ENCODE measurements at places on chromosomes 3 and 15.
A peak's percentile ranks its signal among the peaks of the same experiment; 100 is the strongest.

GRCh38 chr3:106611841-106612240, 743.0 kb upstream of the CBLB start:
- DNase-seq: no peak

DNA sequence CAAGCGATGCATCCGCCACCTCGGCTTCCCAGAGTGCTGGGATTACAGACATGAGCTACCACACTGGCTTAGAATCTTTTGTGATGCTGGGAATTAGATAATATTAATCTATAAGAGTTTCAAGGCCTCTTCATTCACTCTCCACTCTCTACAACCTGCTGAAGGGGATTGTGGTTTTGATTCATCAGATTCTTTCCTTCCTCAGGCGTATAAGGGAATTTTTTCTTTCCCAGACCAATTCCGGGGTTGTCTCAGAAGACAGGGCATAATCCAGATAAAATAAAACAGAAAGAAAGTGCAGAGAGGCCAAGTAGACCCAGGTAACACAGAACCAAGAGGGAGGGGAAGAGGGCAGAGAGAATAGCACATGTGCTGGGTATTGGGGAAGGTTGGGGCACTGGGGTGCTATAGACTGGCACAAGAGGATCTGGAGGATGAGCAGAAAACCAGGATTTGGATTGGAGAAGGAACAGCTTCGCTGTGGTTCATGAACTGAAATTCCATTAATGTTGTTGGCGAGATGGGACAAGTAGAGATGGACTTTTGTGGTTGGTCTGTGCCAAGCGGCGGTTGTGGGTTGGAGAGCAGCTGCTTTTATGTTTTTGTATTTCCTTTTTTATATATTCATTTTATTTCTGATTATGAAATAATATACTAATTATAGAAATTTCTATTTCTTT, 12.8 kb downstream of the ARL6IP5 start:
- no peak for DNase-seq

DNA sequence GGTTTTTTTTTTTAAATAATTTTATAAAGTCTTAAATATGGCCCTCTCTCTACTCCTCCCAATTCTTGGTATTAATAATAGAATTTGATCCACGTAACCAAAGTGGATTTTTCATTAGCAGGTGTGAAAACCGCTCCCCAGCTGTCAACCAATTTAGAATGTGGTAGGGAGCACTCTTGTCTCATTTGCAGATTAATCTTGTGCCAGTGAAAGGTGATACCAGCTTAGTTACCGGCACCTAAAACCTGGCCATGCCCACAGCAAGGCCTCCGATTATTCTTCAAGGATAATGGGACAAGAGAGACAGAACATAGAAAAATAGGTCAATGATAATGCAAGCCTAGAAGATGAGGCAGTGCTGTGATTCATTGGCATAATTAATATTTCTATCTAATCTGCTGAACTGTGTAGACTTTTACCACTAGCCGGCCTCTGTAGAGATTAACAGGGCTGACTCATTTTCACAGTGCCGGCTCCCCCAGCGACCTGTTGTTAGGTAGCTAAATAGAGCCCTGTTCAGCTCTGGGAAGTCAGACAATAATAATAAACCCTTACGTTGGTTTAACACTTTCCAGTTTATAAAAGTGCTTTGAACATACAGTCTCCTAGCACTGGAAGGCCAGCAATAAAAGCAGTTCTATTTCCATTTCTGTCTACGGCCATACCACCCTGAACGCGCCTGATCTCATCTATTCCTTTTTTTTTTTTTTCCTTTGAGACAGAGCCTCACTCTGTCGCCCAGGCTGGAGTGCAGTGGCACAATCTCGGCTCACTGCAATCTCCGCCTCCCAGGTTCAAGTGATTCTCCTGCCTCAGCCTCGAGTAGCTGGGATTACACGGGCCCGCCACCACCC, 102.9 kb downstream of the SHQ1 start:
- DNase-seq: no peak

GRCh38 chr3:73484656-73485248, 140.0 kb downstream of the PDZRN3 start:
- DNase-seq: no peak

DNA sequence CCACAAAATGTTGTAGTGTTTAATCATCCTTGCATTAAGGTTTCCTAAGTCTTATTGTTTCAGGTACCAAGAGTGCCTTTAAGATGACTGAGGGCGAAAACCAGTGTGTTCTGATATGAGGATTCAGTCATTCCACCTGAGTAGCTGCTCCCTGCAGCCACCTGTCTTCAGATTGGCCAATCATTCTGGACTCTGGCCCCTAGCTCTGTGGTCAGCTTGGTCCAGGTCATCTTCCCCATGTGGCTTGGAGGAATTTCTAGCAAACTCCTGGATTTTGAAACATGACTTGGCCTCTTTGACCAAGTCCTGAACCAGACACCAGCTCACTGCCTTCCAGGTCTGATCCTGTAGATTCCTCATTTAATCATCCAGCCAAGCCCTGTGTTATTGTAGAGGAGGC, 7.8 kb upstream of the SLC7A14 start:
- DNase-seq: no peak

- no peak for DNase-seq
Observed at GRCh38 chr15:68894208-68894607, 36.1 kb upstream of the SPESP1 start.

- no peak for DNase-seq
Observed at GRCh38 chr3:2465842-2466241, 367.2 kb downstream of the CNTN4 start.

DNA sequence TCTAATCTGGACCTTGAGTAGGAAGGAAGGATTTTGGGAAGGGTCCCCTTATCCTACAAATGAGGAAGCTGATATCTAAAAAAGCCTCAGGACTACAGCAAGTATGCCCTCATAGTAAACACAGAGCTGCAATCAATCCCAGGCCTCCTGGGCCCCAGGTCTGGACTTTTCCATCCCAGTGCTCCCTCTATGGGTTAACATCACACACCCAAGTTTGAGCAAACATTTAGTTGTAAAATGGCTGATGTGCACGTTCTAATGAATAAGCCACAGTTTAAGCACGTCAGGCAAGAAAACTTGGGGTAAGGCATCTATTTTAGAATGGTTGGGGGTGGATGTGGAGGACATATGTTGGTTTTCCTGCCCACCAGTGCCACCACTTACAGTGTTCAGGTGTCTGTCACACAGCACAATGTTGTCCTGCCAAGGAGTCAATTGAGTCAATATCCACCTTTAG, 44.3 kb upstream of the UBE2E1 start:
- peak; percentile 60 for DNase-seq
